ENCODE measurements at places on chromosomes 3 and 15.

DNA sequence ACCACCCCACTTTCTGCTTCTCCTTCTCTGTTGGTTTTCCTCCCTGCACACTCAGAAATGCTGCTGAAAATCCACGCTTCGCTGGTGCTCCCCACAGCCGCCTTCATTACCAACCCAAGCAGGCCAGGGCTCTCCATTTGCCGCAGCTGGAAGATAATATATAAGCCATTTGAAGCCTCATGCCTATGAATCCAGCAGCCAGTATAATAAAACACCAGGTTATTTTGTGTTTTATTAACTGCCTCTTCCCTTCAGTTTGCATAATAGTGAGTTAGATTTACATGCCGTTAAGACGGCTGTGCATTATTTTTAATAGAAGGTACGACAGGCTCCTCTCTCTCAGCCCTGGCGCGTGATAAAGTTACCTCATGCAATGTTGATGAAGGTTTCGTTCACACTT is 86.6 kb downstream of the TOP2B start:
- no peak for DNase-seq

GRCh38 chr15:78944669-78945407 is at the start of gene CTSH:
CTSH (minus strand) TSS chr15:78945046; CDS start chr15:78944981, 65 bp downstream.
- DNase-seq: peak; percentile 54

GRCh38 chr3:63800097-63800496 is 19.0 kb upstream of the C3orf49 start:
- no peak for DNase-seq

- no peak for DNase-seq
These were observed at the start of gene AMOTL2 for GRCh38 chr3:134374105-134374790. AMOTL2 (minus strand) TSS chr3:134374447; CDS start chr3:134371433, 3,014 bp downstream.

- DNase-seq: no peak
These were observed 86.8 kb downstream of the CYP19A1 start for GRCh38 chr15:51251556-51251955.

- no peak for DNase-seq
These were observed 123.6 kb upstream of the CD96 start for GRCh38 chr3:111418391-111418790.

DNA sequence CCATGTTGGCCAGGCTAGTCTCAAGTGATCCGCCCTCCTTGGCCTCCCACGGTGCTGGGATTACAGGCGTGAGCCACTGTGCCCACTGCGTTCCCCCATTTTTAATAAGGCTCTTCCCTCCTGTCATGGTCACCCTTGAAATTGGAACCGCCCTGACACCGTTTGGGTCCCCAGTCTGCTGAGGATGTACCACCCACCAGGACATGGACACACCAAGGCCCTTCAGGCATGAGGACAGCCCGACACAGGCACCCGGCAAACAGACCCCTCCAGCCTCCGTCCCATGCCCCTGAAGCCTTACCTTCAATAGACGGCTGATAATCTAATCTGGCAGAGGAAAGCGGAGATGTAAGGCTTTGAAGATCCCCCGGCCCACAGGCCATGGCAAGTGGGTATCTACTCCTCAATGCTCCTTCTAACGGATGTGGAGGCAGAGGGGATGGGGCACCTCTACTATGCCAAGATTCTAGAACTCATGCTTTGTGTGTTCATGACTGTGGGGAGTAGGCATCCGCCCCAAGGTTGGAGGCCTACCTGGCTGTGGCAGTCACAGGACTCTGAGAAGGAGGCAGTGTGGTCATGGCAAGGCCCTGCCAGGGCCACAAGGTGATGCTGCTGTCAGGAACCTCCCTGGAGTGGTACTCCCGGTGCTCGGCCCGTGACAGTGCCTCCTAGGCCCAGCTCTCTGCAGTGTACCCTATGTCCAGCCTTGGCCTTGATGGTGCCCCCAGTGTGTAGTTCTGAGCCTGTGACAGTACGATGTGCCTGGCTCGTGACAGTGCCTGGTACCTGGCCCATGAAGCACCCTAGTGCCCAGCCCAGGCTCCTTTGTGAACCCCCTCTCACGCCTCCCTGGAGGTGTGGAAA is 18.6 kb upstream of the PRSS50 start:
- DNase-seq: no peak

DNA sequence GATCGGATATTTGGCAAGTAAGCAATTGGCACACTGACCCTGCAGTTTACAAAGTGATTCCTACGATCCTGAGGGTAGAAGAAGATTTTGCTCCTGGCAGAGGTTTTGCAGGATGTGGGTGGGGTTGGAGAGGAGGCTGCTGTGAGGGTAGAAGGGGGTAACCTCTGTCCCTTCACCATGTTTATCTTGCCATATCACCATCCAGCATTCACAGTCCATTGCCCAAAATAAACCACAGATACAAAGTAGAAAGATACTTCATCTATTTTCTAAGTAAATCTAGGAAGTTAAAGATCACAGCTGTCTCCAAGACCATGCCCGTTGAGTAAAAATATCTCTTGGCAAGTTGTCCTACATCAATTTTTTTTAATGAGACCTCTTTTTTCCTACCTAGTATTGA is 51.6 kb downstream of the LIPC start:
- DNase-seq: no peak
